CD4-positive, alpha-beta T cell treated with Interferon alpha-2 for 1 hour (primary cell): ENCODE measurements at places on chromosomes 2 and 18.

- no peak for DNase-seq
Observed at GRCh38 chr2:203621981-203622515, 84.4 kb upstream of the CD28 start.

DNA sequence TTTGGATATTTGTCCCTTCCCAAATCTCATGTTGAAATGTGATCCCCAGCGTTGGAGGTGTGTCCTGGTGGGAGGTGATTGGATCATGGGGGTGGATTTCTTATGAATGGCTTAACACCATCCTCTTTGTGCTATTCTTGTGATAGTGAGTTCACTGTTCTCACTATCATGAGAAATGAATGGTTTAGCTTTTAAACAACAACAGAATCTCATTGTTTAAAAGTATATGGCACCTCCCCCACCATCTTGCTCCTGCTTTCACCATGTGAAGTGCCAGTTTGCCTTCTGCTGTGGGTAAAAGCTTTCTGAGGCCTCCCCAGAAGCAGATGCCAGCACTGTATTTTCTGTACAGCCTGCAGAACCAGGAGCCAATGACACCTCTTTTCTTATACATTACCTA is 38.1 kb downstream of the KIAA1328 start:
- no peak for DNase-seq

DNA sequence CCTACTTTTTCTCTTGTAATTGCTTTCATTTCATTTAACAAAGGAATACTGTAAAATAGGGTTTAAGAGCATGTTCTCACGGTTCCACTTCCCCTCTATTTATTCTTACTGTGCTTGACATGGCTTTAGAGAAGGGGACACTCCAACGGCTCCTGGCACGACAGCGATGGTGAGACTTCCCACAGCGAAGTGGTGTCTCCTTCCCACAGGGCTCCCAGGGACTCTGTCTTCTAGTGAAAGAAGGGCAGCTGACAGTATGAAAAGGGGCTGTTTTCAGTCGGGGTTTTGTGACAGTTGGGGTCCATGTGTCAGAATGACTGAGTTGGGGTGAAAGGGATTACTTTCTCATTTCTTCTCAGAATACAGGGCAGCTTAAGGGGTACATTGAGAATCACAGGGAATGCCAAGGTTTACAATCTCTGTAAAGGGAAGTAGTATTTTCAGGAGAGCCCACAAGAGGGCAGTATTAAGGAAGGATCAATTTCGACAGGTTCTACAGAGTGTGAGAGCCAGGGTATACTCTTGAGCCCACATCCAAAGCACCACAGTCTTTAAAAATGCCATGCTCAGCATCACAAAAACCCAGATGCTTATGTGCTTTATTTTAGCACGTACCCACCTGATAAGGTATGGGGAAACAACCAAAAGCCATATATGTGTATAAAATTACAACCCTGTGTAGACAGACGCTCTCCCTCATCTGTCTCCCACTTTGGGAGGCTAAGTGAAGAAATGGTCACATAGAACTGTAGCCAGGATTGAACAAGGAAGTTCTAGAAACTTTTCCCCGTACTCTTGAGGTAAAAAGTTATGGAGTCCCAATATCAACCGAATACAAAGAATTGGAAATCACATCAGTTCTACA is 31.3 kb upstream of the RAPGEF4 start:
- DNase-seq = peak; percentile 2

- no peak for DNase-seq
Observed at GRCh38 chr2:200199576-200200263, 106.8 kb upstream of the SPATS2L start.

- no peak for DNase-seq
Observed at GRCh38 chr2:212027681-212028628, 510.6 kb downstream of the ERBB4 start.

- no peak for DNase-seq
Observed at GRCh38 chr2:67277450-67277849, 119.7 kb upstream of the ETAA1 start.

DNA sequence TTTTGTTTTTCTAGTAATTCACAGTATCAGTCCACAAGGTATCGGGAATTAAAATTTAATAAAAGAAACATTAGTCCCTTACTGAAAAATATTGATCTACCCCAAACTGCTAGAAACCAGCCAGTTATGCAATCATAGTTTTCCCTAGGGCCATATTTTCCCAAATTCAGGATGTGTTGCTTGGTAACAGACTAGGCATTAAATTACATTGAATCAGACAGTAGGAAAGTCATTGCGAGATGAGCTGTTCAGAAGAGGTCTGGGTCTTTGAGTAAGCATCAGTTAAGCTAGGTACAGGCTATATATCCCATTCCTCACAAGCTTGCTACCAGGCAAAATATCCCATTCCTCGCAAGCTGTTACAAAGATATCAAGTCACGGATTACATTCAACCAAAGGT is 123.0 kb upstream of the CCDC150 start:
- DNase-seq = no peak

GRCh38 chr2:29310650-29311348 is 195.6 kb downstream of the CLIP4 start:
- DNase-seq = no peak

DNA sequence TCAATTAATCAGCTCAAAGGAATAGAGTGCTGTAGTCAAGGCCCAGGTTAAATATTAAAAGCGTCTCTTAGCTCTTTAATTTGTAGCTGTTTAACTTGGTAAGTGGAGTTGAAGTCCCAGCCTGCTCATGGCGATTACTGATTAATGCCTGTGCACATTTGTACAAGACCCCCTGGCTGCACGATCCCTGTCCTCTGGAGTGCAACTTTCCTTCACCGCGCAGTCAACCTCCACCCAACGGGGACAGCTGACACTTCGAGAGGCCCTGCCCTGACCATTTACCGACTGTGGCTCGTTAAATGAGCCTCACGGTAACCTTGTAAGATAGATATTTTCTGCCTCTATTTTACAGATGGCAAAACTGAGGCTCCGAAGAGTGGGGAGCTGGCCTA is 5.5 kb upstream of the CYS1 start:
- DNase-seq = no peak

DNA sequence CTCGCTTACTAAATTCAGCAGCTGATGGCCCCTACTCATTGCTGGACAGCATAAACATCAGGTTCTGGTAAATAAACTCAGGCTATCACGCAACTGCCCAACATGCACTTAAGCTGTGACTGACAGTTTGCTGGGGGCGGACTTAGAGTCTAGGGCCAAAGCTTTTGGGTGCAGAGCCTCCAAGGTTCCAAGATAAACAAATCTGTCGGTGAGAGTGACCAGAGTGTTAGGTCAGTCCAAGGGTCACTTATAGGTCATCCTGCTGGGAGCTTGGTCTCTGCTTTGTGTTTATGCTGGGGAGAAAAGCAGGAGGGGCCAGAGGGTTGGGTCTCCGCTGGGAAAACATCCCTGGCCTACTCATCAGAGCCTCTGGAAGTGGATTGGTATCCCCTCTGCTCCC is 188.6 kb upstream of the GATA6 start:
- DNase-seq = no peak

DNA sequence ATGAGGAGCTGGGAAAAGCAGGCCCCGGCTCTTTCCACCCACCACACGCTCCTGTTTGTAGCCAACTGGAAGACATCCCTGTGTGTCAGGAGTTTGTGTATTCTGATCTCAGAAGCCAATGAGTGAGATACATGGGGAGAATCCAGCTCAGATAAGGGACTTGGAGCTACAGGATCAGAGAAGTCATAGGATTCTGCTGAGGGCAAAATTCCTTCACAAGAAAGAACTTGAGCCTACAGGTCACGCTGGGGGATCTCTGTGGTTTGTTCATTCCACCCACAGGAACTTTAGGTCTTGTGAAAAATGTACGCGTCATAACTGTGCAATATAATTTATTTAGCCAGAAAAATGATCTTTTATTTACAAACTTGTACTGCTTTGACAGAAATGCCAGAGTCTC is 80.1 kb upstream of the SMIM21 start:
- DNase-seq = no peak

- peak; percentile 67 for DNase-seq
Observed at GRCh38 chr2:144519934-144520731, at the start of gene ZEB2. Gene ZEB2 (minus strand): TSS chr2:144520119. CDS start chr2:144517350, 2,769 bp downstream.

DNA sequence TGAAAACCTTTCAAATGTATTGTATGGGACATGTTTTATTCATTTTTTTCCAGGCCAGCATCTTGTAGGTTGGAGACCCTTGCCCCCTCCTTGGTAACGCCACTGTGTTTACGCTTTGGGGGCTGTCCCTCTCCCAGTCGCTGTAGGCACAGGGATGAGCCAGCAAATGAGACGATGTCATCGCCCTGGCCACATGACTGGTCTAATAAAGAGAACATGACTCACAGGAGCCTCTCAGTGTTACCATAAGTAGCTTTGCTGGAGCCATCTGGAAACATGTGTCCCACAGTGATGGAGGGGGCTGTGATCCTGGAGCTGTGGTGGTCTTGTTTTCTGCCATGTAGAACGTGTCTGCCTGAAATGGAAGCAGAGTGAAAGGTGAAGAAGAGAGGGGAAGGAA is 78.9 kb downstream of the CD8B2 start:
- no peak for DNase-seq

GRCh38 chr2:10122500-10123280 is at the start of gene RRM2:
Gene RRM2 (plus strand): TSS chr2:10122739. CDS start chr2:10122799, 60 bp downstream.
- DNase-seq = peak; percentile 92

DNA sequence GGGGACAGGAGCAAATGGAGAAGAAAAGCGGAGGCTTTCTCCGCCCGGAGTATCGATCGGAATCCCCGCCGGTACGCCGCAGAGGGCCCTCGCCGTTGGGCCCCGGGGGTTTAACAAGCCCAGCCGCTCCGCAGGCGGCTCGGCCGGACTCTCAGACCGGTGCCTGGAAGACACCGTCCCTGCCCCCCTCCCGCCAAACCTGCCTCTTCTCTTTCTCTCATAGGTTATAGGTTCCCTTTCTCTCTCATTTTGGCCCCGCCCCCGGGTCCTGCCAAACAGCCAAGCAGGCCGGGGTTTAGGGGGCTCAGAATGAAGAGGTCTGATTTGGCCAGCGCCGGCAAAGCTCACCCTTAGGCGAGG is 4.4 kb downstream of the ONECUT2 start:
- DNase-seq = no peak

DNA sequence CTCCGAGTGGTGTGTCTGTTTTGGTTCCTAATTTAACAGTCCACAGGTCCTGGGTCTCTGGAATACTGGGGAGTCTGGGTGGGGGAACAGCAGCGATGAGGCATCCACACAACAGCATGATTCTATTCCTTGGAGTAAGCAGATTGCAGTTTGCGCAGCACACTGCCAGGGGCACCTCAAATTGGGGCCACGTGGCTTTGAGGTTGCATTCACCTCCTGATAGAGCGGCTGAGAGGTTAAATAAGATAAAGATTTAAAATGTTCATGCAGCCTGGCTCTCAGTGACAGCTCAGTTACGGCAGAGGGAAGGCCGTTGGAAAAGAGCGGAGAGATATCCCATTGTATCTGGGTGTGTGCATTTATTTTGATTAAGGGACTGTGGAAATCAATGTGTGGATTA is 202.3 kb downstream of the ASB1 start:
- no peak for DNase-seq

DNA sequence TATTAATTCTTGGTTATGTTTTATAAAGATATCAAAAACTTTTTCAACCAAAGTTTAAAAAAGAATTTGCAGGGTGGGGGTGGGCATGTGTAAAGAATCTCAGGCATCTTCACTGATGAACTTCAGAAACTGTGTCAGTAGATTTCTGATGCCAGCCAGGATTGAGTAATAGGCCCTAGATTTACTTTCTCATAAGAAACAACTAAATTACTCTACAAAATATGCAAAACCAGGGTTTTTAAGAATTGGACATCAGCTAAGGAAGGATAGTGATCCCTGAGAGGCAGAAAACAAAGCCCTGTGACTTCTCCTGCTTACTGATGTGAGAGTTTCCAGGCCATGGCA is 11.9 kb upstream of the IL1R1 start:
- DNase-seq = no peak

DNA sequence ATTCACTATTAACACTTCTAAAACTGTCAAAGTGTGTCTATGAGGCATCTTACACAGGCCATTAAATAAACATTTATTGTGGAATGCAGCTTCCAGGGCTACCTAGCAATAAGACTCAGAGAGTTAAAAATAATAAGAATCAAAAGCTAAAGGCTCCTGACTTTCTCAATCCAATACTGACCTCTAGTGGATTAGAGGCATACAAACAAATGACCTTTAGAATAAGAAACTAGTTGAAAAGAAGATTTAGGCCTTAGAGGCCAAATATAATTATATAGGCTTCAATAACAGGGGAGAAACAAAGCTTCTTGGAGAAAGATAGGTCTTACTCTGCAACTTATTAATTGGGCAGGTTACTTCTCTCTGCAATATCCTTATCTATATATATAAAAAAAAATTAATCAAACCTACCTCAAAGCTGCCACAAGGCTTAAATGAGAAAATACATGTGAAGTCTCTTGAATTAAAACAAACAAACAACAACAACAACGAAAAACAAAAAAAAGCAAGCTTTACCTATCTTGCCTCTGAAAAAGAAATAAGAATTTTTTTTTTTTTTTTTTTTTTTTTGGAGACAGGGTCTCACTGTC is 246.1 kb downstream of the EXOC6B start:
- no peak for DNase-seq

DNA sequence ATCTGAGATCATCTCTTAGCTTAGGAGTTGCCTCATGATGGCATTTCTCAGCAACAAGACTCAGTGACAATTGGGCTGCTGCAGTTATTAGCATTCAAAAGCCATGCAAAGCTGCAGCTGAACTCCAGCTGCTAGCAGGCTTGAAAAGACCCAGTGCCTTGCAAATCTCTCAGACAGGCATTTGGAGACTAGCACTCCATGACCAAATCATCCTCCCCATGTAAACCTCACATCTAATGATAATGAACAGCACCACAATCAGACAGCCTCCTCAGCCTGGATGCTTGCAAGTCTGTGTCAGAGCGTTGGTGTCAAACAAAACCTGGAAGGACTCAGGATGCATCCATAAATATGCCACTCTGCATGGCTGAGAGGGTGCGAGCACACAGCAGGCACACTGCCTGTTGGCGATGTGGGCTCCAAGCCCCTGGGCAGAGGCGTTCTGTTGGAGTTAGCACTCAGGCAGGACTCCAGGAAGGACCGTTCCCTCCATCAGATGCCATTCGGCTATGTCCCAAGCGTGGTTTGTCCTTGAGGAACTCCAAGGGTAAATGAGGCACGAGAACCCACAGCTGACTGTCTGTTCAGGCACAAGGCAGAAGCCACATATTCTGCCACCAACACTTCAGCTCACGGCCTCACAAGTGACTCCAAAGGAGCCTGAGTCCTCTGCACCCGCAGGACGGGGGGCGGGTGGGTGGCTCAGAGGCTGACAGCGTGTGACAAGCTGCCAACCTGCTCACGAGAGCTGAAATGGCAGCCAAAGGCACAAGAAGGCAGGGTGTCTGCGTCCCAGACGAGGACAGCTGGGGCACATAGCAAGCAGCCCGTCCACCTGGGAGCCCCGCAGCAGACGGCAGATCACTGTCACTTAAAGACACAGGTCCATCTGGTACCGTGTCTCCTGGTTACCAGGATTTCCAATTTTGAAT is 183.8 kb downstream of the MYT1L start:
- DNase-seq = no peak

DNA sequence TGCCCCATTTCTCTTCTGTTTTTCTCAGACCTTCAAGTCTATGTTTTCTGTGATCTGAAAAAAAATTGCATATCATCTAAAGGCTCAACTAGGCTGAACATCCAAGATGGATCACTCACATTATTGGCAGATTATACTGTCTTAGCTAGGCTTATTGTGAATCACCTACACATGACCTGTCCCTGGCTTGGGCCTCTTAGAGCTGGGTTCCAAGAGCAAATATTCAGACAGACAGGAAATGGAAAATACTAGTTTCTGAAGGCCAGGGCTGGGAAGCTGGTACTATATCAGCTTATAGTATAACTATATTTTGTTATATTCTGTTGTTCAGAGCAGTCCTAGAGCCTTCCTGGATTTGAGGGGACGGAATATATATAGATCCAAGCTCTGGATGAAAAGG is 90.3 kb downstream of the PIK3C3 start:
- DNase-seq = no peak
